ENCODE measurements at places on chromosomes 3 and 15.

DNA sequence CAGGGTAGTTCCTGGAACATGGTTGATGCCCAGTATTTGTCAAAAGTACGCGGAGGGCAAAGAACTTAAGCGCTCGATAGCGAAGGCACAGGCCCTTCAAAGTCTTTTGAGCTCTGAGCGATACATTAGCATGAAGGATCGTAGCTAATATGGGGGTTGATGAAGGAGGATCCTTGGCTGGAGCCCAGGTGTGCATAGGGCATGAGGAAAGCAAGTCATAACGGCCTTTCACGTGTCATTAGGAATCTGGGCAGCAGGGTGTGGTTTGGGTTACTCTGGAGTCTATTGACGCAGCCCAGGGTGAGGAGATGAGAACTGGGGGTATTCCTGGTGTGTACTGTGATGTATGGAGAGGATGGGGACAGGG lies 31.7 kb downstream of the SPINK8 start:
- no peak for DNase-seq

GRCh38 chr3:147736226-147736625 lies 327.1 kb downstream of the ZIC1 start:
- no peak for DNase-seq

- DNase-seq: no peak
These were observed 1.1 kb downstream of the FAM131A start for GRCh38 chr3:184338511-184338945.

DNA sequence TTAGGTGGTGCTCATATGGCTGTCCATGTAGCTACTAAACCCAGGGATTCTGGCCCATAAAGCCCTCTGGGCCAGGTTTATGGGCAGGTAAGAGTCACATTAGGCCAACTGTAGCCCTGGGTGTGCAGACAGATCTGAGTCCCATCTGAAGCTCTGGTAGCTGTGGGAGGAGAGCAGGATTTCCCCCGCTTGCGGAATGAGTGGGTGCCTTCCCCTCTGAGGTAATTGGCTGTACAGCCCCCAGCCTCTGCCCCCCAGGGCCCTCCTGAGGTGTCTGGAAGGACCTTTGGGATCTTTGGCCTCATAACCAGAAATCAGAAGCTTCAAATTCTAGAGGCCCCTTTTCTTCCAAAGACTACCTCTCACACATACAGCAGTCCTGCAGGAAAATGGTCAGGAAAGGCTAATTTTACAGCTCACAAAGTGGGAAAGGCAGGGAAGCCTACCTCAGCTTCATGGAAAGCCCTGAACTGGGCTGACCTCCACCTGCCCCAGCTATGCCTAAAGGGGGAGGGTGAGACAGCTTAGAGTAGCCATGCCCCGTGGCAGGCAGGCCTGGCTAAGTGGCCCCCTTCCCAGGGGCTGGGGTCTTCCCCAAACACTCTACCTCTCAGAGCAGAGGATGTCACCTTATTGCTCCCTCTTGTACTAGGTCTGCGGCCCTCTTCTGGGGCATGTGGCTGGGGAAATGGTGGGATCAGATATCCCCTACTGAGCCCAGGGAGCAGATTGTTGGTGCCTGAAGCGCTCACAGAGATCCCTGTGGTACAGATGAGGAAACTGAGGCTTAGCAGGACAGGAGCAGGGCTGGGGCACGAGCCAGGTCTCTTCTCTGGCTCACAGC lies 16.8 kb downstream of the HEMK1 start:
- DNase-seq: no peak

DNA sequence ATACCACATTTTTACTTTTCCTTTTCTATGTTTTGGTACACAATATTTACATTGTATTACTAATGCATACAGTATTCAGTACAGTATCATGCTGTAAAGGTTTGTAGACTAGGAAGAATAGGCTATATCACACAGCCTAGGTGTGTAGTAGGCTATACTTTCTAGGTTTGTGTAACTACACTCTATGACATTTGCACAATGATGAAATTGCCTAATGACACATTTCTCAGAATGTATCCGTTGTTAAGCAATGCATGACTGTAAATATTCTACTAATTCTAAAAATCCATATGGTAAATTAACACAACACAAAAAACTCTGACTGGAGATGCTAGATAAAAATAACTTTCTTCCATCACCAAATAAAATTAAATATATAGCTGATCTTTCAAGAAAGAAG lies 16.2 kb downstream of the NEDD4 start:
- no peak for DNase-seq

- no peak for DNase-seq
These were observed 20.4 kb downstream of the IGF1R start for GRCh38 chr15:98668566-98669308.

GRCh38 chr15:94164202-94164807 lies 67.1 kb upstream of the MCTP2 start:
- DNase-seq: peak; percentile 9

- DNase-seq: no peak
These were observed 711 bp downstream of the STARD9 start for GRCh38 chr15:42576040-42576594.

DNA sequence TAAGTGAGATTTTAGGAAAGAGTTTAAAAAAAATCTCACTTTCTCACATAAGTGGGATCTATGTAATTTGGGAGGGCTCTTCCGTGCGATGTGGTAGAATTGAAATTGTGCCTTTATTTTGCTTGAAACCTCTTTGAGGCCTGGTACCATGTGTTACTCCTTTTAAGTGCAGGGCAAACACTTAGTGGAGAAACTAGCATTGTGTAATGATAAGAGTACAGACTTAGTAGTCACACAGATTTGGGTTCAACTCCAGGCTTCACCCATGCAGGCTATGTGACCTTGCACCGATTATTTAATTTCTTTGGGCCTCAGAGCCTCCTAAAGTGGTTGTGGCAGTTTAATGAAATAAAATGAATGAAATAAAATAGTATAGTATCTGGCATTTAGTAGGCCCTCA lies 2.4 kb downstream of the PSMA4 start:
- DNase-seq: no peak

DNA sequence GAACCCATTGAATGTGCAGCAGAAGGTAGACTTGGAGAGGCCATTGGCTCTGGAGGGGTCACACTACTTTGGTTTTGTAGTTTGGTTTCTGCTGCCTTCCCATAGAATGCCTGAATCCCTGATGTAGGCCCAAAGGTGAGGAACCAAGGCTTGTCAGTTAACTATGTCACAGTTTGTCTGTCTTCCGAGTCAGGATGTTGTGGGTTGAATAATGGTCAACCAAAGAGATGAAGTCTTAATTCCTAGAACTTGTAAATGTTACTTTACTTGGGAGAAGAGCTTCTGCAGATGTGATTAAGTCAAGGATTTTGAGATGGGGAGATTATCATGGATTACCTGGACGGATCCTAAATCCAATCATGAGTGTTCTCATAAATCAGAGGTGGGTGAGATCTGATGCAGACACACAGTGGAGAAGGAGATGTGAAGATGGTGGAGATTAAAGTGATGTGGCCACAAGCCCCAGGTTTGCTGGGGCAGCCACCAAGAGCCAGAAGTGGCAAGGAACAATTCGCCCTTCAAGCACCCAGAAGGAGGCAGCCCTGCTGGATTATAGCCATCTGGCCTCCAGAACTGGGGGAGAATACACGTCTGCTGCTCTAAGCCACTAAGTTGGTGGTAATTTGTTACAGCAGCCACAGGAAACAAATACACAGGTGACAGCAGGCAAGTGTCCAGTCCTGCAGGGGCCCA lies 2.3 kb upstream of the CCR8 start:
- DNase-seq: no peak

GRCh38 chr15:66822114-66822513 lies 120.1 kb downstream of the SMAD6 start:
- DNase-seq: no peak

DNA sequence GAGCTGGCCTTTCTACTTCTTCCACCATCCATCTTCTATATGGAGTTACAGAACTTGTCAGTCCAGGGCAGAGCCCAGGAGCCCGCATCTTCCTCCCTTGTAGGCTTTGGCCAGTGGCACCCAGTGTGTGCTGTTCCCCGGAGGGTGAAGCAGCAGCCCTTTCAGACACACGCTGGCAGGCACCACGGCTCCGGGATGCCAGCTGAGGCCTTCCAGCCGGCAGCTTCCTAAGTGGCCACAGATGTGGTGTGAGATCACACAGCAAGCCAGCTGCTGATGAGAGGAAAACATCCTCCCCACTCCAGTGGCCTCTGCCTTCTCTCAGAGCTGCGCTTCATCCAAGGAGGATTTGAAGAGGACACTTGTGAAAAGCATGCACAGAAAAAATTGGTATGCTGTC lies 24.1 kb downstream of the CRABP1 start:
- DNase-seq: no peak

DNA sequence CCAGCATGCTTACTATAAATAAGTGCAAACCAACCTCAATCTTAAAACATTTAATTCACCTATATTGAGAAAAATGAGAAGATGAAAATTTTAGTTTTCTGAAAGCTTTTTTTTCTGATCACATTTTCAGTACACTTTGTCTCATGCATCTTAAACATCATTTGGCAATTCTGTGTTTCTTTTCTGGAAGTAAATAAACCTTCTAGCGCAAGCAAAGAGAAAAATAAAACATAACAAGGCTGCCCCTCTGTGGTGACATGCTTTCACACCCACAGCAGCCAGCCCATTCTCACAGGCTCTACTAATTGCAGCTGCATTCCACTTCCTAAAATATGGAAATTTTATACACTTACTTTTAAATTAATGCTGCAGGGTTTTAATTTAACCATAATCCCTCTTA lies 90.1 kb downstream of the NEK10 start:
- no peak for DNase-seq

GRCh38 chr3:170012683-170013400 lies 25.0 kb upstream of the GPR160 start:
- DNase-seq: no peak

DNA sequence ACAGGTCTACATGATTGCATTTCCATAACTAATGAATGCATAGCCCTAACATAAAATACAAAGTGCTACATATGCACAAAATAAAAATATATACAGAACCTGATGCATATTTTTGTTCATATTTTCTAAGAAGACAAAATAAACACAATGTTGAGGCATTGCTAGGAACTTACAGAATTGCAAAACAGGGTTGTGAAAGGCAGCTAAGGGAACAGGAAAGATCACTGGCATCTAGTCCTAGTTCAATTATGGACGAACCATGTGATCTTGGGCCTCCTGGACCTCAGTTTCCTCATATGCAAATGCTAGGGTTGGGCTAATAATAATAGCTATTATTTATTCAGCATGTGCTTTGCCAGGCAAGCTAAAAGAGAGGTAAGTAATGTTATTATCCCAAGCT lies 15.5 kb upstream of the NCEH1 start:
- no peak for DNase-seq

DNA sequence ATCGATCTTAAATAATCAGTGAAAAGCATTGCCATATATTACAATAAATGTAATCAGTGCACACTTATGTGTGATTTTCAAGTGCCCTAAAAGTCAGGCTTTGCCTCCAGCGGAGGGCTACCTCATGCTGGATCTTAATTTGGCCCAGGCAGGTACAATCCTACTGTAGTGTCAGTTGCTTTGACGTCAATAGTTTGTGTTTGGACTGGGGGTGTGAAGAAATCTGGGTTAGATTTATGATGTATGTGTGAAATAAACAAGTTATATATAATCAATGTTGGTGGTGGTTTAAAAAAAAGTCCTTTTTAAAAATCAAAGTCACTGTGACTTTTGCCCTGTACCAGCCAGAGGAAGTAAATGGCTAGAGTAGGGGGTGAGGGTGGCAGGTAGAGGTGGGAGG lies 14.0 kb upstream of the RASGRP1 start:
- no peak for DNase-seq

- peak; percentile 38 for DNase-seq
These were observed 1.2 kb downstream of the RGMA start for GRCh38 chr15:93087825-93088199.

GRCh38 chr3:120420928-120421551 lies 29.8 kb downstream of the FSTL1 start:
- DNase-seq: no peak

GRCh38 chr3:46711760-46712159 lies 5.9 kb downstream of the PRSS50 start:
- no peak for DNase-seq

- DNase-seq: no peak
These were observed 18.8 kb downstream of the EIF5A2 start for GRCh38 chr3:170889630-170890029.

- DNase-seq: no peak
These were observed 24.5 kb upstream of the TRAK1 start for GRCh38 chr3:42066516-42067181.

Measured in activated CD8-positive, alpha-beta memory T cell treated with anti-CD3 and anti-CD28 coated beads for 4 hours (primary cell).